ENCODE measurements at places on chromosomes 5 and 9.

GRCh38 chr5:38465061-38465460 is 91.4 kb downstream of the LIFR start:
- no peak for DNase-seq

GRCh38 chr5:123206618-123207017 is 117.6 kb downstream of the PRDM6 start:
- DNase-seq, result no peak

- no peak for DNase-seq
Observed at GRCh38 chr9:75921391-75922127, 31.1 kb downstream of the PCSK5 start.

- DNase-seq, result no peak
Observed at GRCh38 chr9:38160613-38161215, 91.7 kb upstream of the SHB start.

GRCh38 chr5:172791726-172792445 is 20.9 kb upstream of the DUSP1 start:
- no peak for DNase-seq

GRCh38 chr5:141094481-141095262 is at the start of gene PCDHB2:
Gene PCDHB2 (plus strand): TSS chr5:141094615. CDS start chr5:141094791, 176 bp downstream.
- DNase-seq, result no peak

- peak; percentile 50 for DNase-seq
Observed at GRCh38 chr5:82358457-82358856, 80.3 kb upstream of the RPS23 start.

DNA sequence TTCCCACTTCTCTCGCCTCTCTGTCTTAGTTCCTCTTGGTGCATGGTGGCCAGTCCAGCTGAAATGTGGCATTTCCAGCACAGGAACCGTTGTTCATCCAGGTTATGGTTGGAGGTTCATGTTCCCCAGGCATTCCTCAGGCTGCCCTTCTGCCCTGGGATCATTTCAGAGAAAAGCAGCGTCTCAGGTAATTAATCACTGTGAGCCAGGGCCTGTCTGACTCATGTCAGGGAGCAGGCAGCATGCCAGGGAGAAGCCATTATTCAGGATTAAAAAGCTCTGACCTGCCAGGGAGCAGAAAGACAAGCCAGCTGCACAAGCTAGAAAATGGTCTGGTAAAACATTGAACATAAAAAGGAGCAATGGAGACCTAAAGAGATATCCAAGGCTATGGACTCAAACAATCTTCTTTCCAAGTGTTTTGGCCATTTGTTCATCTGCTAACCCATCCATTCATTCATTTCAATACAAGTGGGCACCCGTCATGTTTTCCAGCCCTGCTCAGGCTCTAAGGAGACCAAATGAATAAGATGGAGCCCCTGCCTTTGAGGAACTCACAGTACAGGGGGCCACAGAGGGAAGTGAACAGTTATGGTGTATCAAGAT is 241.4 kb downstream of the DRD1 start:
- peak; percentile 27 for DNase-seq

GRCh38 chr9:87546704-87547103 is 49.0 kb downstream of the DAPK1 start:
- no peak for DNase-seq

GRCh38 chr5:2194949-2195348 is 312.2 kb upstream of the IRX4 start:
- DNase-seq, result no peak

- no peak for DNase-seq
Observed at GRCh38 chr5:136404616-136405015, 39.3 kb upstream of the TRPC7 start.

DNA sequence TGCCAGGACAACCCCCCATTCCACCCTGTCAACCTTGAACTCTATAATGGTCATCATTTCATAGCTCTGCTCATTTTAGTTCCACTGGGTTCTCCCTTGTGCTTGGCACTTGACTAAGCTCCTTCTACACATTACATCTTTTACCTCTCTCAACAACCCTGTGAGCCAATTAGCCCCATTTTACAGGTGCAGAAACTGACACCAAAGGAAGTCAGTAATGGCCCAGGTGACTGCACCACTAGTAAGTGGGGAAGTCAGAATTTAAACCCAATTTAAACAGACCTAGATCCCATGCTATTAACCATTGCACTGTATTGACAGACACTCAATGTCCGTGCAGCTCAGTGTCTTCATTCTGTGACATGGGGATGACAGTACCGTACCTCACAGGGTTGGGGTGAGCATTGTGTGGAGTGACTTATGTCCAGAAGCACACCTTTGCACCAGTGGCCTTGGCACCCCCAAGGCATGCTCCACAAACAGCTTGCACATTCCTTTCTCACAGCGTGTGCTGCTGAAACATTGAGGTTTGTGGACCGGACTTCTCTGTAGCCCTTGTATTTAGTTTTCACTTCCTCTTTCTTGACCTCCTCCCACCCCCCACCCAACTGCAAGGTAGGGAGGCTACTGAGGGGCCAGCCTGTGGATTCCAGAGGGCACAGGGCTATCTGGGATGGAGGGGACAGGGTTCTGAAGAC is 23.1 kb downstream of the IRF1 start:
- DNase-seq, result no peak

GRCh38 chr5:68440651-68441050 is 225.1 kb downstream of the PIK3R1 start:
- no peak for DNase-seq

DNA sequence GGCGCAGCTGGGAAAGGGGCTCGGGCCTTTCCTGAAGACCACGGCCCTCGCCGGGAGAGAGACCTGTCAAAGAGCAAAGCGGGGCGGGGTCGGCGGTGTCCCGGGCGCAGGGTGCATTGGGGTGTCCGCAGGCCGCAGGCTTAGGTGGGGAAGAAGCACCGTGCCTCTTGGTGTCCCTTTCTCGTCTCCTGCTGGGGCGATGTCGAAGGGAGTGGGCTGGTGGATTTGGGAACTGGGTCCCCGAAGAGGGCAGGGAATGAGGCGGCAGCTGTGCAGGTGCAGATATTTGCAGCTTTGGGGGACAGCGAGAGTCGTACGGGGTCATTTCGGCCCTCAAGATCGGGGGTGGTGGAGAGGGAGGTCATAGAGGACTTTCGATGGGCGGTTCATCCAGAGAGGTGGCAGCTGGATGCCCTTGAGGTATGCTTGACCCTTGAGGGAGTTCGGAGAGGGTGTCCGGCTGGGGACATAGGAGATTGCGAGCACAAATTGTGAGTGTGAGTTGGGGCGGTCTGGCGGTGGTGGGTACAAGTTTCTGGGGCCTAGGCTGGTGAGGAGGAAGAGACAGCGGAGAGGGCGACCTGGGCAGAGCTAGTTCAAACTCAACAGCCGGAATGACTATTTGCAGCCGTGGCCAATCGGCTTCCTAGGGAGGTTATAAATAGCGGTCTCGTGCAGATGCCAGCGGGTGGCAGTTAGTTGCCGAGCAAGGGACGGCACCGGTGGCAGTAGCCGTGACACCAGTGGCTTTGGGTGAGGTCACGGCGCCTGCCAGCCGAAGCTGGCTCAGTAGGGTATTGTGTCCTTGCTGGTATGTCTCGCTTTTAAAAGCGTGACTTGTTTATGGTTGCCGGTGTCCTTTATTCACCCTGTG is 601 bp downstream of the NNT start:
- DNase-seq, result no peak

GRCh38 chr5:73132759-73133158 is 12.4 kb downstream of the TMEM171 start:
- no peak for DNase-seq

- no peak for DNase-seq
Observed at GRCh38 chr5:158607088-158607487, 492.6 kb downstream of the EBF1 start.

DNA sequence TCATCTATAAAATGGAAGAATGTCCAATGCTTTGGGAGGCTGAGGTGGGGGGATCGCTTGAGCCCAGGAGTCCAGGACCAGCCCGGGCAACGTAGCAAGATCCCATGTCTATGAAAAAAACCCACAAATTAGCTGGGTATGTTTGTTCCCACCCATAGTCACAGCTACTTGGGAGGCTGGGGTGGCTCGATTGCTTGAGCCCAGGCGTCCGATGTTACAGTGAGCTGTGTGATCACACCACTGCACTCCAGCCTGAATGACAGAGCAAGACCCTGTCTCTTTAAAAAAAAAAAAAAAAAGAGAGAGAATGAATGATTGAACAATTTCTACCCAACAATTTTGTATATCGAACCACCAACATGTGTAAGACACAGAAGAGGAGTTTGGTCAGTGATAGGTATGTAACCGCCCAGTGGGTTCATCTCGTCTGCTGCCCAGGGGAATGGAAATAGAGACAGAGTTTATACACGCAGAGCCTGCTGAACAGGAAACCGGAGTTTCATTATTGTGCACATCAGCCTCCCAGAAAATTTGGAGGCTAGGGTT is 26.2 kb upstream of the ERGIC1 start:
- no peak for DNase-seq

GRCh38 chr9:27496135-27496504 is 28.0 kb upstream of the IFNK start:
- no peak for DNase-seq

DNA sequence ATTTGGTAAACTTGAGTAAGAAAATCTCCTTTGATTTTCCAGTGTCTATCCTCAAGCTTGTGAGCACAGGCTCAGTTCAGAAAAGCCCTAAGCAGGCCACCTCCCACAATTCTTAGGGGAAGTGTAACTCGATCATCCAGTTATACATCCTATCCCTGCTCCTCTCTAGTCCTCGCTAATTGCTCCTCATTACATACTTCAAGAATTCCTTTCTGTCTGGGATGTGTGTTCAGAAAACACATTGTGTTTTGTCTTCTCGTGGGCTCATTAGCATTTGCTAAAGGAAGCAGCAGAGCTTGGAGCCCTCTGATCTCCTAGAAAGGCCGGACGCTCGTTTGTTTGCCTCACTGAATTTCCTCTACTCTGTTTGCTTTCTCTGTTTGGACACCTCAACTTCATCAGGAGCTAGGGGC is 268.2 kb upstream of the RFX3 start:
- no peak for DNase-seq

DNA sequence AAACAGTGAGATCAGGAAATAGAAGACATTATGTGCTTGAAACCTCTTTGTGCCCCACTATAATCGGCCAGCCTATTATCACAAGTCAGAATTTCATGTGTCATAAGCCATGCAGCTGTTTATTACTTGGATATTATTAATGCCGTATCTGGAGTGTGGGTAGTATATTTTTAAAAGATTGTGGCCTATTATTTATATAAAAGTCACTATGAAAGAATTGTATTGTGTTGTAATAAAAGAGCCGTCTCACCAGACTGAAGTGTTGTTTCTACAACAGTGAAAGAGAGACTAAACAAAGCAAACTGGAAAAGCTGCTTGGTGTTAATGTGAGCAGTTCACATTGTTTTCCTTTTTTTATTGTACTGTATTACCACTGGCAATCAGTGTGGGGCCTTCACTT is 449.1 kb downstream of the PSAT1 start:
- DNase-seq, result no peak

GRCh38 chr9:71620746-71621145 is 147.6 kb downstream of the CEMIP2 start:
- no peak for DNase-seq

- no peak for DNase-seq
Observed at GRCh38 chr9:134378901-134379338, 52.7 kb downstream of the RXRA start.

GRCh38 chr9:4572184-4572826 is 82.0 kb downstream of the SLC1A1 start:
- no peak for DNase-seq

DNA sequence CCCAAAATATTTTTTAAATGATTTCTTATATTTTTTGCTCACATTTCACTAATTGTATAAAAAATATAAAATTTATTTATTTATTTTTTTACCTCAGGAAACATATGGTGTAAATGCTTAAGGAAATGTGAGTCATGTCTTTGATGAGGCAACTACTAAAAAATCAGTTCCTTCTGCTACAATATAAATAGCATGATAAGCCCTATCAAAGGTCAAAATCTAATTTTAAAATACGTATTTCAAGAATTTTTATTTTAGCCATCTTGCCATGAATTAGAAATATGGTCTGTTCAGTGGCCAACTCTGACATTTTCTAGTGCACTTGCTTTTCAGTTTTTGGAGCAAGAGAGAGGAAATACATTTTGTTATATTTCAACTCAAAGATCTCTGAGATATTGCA is 50.5 kb downstream of the PDE4D start:
- DNase-seq, result no peak

- DNase-seq, result no peak
Observed at GRCh38 chr5:169706071-169706470, 69.0 kb downstream of the DOCK2 start.

Measured in epithelial cell of prostate (primary cell).